ENCODE measurements at places on chromosomes 2 and 18.

DNA sequence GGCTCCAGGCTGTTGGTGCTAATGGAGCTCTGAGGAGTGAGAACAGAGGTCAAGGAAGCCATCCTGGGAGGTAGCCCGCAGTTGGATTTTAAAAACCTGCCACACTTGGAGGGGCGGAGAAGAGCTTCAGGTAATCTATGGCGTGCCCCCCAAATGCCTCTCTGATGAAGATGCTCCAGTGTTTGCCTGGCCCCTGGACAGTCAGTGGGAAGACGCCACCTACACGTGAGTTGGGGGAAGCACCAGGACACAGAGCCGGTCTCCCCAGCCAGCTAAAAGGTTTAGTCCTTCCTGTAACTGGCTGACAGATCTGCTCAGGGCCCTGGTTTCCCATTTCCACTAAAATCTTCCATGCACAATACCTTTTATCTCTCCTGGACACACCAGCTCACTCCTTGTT lies 225.0 kb downstream of the TTC32 start:
- DNase-seq, result no peak

DNA sequence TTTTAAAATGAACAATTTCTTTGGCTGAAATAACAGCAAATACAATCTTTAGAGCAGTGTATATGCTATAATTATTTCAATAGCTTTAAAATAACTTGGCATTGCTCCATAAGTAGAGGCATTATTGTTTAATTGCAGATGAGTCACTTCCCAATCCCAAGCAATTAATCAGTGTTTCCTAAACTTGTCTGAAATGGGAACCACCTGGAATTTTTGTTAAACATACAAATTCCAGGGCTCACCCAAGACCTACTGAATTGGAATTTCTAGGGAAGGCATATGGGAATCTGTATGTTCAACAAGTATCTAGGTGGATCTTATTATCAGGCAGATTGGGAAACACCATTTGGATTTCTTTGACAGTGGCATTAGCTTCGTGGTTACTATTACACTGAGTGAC lies 27.1 kb upstream of the FMNL2 start:
- no peak for DNase-seq

GRCh38 chr2:230896346-230897115 lies 28.5 kb downstream of the GPR55 start:
- DNase-seq, result no peak

- no peak for DNase-seq
Observed at GRCh38 chr2:85264471-85264870, 63.3 kb downstream of the TGOLN2 start.

GRCh38 chr18:48188609-48189008 lies 220.6 kb downstream of the ZBTB7C start:
- no peak for DNase-seq

DNA sequence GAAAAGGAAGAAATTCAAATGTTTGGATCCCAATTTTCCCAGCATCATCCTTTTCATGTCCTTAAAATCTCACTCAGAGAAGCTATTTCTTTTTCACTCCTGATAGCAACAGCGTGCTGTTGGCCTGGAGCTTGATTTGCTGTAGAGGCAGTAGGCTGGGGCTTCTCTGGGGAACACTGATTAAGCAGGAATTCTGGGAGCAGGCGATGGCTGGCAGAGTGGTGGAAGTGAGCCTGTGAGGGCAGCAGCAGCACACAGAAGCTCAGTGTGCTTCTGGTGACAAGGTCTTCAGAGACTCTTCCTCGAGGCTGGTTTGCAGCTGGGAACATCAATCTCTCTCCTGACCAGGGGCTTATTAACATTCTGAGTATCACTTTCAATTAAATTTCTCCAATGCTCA lies 284.6 kb downstream of the DPP10 start:
- DNase-seq, result no peak

DNA sequence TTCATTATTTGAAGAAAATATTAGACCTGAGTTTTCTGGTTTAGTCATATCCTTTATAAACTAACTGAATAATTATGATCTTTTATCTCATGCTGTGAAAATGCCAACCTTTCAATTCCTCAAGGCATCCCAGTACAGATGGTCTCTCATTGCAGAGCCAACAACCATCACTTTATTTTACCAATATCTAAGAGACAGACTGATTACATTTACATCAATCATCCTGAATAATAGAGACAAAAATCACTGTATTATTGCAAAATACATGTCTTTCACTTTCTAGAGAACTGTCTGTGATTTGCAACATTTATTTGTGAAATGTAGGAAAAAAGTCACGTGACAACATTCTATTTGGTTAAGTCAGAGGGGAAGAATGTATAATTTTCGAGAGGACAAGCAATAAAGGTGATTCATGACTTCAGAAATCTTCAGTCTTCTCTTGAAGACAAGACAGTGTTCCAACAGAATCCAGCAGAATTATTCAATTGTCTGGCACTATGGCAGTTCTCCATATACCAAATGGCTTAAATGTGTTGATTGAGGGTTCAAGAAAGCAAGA lies 503.6 kb upstream of the SYT4 start:
- DNase-seq, result no peak

DNA sequence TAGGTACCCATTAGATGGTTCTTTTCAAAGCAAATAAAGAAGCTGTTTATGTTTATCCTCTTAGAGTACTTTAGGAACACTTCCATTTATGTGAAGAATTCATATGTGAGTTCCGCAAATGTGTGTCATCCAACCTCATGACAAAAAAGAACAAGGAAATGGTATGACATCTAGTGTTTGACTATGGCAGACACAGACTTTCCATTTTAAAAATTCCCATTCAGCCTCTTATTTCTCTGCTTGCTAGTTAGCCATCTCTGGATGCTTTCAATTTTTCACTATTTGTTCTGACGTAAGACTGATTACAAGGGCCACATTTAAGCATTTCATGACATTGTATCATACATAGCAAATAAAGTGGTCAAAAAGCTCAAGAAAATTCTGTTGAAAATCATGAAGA lies 103.0 kb downstream of the ZAP70 start:
- no peak for DNase-seq

GRCh38 chr2:37443082-37443481 lies 98.7 kb downstream of the QPCT start:
- no peak for DNase-seq

- peak; percentile 87 for DNase-seq
Observed at GRCh38 chr2:112692495-112692911, 28.3 kb upstream of the NT5DC4 start.

DNA sequence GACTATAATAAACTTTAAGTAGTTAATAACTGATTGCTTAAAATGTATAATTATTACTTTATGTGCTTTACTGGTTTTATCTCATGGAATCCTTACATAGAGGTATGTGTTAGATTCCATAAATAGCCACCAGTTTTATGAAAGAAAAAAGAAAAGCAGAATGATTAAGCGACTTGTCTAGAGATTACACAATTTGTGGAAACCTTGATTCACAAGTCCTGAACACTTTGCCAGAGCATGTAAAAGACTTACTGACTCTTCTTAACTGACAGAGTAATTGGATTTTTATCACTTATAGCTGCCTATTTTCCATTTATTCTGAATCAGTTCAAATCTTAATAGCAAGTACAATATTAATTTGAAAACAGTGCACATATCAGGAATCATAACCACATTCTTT lies 448.7 kb upstream of the NETO1 start:
- DNase-seq, result no peak
